ENCODE measurements at places on chromosomes 3 and 15.

DNA sequence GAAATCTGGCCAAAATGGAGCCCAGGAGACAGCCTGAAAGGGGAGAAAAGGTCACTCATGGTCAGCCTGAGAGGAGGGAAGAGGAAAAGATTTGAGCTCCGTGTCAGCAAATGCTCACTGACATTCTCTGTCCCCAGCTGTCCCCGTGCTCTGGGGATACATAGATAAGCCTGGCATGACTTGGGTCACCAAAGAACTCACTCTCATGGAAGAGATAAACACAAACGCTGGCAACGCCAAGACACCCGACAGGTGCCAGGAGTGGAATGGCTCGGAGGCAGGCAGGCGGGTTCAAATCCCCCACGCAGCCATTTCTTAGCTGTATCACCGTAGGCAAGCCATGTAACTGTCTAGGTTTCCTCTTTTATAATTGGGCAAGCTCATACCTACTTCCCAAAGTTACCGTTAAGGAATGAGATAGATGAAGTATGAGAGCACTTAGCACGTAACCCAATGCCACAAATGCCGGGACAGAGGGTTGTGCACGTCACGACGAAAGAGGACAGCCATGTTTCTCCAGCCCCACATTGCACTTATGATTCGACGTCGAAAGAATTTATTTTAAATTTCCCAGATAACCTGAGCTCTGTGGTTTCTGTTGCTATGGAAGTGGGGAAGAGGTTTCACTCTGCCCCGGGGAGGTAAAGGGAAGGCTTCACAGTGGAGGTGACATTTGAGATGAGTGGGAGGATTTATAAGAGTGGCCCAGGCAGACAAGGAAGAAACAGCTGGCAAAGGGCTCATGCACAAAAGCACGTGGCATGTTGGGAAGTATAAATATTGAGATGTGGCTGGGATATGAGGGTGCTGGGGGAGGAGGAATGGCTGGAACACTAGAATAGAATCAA is 41.4 kb upstream of the TSEN2 start:
- peak; percentile 79 for DNase-seq
- no peaks in the 10 kb centered on the region for H3K27me3 ChIP-seq
- H3K4me1 ChIP-seq = peaks cover 27% of the 10 kb centered on the region
- no peak overlapping the region for H3K4me3 ChIP-seq
- H3K27ac ChIP-seq = no peak overlapping the region

DNA sequence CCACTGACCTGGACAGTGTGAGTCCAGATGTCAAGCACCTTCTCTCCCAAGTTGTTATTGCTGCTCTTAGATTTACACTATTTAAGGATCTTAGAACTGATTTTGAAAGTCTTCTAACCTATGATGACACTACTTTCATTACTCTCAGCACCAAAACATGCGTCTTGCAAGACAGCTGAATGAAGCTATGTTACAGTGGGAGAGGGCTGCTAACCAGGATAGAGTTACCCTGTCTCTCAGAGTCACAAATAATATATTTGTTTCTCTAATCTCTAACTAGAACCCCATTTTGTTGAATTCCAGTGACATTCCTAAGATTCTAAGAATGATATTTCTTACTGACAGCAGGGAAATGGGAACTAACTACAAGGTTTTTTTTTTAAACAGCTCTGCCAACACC is 455.5 kb downstream of the MAGI1 start:
- H3K4me1 ChIP-seq = peaks cover 20% of the 10 kb centered on the region
- DNase-seq = no peak
- H3K27me3 ChIP-seq = no peaks in the 10 kb centered on the region
- H3K4me3 ChIP-seq = no peak overlapping the region
- no peak overlapping the region for H3K27ac ChIP-seq

DNA sequence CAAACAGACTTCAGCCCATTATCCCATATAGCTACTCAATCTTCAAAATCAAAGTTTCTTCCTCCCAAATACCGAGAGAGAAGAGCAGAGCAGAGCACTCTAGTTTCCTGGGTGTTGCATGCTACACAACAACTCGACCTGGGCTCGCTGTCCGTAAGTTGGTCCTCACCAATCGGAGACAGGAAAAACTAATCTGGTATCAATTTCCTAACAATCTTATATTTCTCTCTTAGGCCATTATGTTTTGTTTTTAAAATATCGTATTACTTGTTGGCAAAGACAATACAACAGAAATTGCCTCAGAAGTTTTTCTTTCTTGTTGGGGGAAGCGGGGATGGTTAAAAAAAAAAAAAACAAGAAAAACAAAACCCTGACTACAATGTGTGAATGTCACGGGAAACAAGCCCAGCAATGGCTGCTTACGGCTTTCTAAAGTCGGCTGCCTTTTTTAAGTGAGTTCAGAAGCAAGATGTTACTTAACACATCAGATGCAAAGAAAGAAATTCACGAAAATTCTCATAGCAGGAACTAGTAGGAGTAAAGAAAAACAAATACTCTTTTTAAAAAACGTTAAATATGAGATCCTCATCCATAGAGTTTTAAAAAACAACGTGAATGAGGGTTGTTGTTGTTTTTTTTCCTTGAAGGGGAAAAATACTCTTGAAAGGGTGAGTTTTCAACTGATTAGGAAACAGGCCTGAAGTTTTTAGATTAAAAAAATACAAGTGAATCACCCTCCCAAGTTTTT is 1.9 kb downstream of the VGLL4 start:
- H3K4me1 ChIP-seq = peaks cover 16% of the 10 kb centered on the region
- peak overlapping the region; percentile 75 for H3K4me3 ChIP-seq
- DNase-seq = no peak
- no peaks in the 10 kb centered on the region for H3K27me3 ChIP-seq
- H3K27ac ChIP-seq = peak overlapping the region; percentile 91

DNA sequence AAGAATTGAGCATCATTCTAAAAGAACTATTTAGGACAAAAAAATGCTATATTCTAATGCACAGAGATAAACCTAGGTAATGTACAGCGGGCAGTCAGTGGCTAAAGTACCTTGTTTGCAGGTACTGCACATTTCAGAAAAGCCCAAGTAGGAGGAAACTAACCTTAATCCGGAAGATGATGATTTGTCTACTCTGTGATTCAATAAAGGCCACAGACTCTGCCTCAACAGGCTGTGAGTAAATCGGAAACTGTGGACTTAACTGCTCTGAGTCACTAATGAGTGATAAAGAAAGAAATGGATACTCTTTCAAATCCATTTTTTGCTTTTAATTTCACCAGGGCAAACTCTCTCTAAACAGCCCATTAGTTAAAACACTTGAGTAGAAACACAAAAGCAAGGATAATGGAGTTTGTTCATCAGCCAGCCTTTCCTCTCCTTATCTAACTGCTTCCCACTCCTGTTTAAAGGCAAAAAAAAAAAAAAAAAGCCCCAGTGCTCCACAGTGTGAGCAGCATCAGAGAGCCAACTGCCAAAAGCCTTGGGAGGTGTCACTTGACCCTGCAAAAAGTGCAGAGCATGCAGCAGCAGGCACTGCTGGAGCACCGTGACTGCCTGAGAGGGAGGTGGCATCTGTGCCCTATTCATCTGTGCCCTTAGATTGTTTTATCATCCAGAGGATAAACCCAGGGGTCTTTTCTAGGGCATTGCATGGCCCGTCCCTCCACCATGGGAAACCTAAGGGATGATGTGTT is 187.7 kb downstream of the SATB1 start:
- H3K36me3 ChIP-seq = no peaks in the 10 kb centered on the region
- H3K4me3 ChIP-seq = no peak overlapping the region
- no peak for DNase-seq
- no peak overlapping the region for H3K27ac ChIP-seq
- H3K27me3 ChIP-seq = no peaks in the 10 kb centered on the region

DNA sequence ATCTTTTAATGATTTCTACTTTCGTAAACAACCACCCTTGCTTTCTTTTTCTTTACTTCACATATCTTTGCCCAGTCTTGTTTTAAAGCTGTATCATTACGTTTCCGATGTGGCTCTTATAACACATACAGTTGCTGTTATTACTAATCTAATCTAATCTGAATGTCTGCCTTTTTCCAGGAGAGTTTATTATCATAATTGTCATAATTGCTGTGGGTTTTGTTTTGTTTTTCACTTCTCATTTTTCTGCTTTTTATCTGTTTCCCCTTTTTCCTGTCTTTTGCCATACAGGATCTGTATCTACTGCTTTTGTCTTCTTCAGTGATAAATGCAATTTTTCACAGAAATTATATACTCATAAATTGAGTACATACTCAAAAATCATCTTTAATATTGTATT is 24.9 kb downstream of the HACL1 start:
- H3K4me1 ChIP-seq = no peaks in the 10 kb centered on the region
- no peak overlapping the region for H3K4me3 ChIP-seq
- peaks cover 13% of the 10 kb centered on the region for H3K36me3 ChIP-seq
- no peak for DNase-seq
- H3K27me3 ChIP-seq = no peaks in the 10 kb centered on the region

GRCh38 chr15:81410318-81410753 is 36.3 kb upstream of the TMC3 start:
- DNase-seq = peak; percentile 66
- H3K27ac ChIP-seq = no peak overlapping the region

GRCh38 chr3:191369616-191370010 is 39.3 kb upstream of the UTS2B start:
- no peak overlapping the region for H3K27ac ChIP-seq
- H3K36me3 ChIP-seq = peaks cover 11% of the 10 kb centered on the region
- peaks cover 31% of the 10 kb centered on the region for H3K4me1 ChIP-seq
- H3K4me3 ChIP-seq = no peak overlapping the region

DNA sequence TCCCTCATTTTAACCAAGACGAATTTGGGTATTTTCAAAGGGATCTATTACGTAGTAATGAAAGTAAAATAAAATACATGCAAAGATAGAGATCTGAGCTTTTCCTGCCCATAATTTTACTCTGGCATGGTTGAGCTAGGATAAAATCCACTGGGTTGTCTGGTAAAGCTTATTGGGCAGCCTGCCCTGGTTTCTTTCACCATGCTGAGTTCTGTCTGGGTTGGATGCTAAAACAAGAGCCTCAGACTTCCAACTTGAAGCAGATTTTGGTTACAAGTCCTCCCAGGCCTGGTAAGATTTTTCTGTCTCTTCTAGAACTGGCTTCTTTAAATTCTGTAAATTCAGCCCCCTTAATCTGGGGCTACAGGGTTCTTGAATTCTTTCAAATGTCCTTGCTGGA is 86.8 kb downstream of the SAMMSON start:
- DNase-seq = no peak
- H3K27ac ChIP-seq = no peak overlapping the region
- H3K4me1 ChIP-seq = no peaks in the 10 kb centered on the region
- no peak overlapping the region for H3K4me3 ChIP-seq

DNA sequence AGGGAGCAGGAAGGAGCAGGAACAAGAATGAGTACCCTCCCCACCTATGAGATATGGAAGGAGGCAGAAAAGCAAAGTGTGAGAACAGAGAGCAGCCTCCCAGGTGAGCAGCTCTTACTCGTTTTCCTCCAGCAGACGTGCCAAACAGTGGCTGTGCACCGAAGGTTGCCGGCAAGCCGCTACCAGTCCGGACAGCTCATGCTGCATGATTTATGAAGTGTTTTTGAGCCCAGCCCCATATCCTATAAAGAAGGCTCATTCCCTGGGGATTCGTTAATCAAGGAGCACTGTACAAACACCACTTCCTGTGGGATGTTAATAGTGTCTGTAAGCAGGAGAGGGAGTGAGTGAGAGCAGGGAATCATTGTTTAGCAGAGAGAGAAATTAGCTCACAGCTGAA is 118.3 kb upstream of the FOXB1 start:
- no peak for DNase-seq
- no peaks in the 10 kb centered on the region for H3K27me3 ChIP-seq
- no peak overlapping the region for H3K4me3 ChIP-seq

DNA sequence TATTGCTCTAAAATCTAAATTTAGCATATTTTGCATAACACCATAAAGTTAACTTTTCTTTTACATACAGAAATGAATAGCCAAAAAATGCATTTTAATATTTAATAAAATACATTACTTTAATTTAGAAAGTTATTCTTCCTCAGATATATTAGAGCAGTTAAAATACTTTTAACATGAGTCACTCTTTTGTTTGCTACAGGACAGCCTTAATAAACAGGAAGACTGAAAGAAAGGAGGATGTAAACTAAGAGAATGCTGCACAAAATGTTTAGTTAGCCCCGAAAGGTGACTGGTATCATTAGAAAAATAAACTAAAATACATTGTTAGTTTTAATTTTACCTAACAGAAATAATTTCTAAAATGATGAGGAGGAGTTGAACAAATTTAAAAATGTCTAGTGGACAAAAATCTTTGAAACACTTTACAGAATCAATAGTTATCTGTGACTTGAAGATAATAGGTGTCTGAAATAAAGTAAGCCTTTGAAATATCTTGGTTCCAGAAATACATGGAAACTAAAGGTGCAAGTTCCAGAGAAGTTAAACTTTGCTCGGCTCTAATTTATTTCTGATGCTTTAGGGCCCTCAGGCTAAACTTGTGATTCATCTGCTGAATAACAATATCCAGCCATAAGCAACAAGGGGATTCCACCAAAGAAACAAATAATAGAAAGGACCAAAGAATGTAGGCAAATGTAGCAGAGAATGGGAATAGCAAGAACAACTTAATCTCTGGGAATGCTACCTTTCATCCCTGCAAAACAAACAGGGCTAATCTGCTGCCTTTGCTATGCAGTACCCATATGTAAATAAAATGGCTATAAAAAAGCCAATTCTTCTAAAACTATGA is 138.3 kb upstream of the UBP1 start:
- no peaks in the 10 kb centered on the region for H3K36me3 ChIP-seq
- no peak overlapping the region for H3K27ac ChIP-seq
- no peak for DNase-seq
- H3K4me3 ChIP-seq = no peak overlapping the region
- H3K27me3 ChIP-seq = no peaks in the 10 kb centered on the region

DNA sequence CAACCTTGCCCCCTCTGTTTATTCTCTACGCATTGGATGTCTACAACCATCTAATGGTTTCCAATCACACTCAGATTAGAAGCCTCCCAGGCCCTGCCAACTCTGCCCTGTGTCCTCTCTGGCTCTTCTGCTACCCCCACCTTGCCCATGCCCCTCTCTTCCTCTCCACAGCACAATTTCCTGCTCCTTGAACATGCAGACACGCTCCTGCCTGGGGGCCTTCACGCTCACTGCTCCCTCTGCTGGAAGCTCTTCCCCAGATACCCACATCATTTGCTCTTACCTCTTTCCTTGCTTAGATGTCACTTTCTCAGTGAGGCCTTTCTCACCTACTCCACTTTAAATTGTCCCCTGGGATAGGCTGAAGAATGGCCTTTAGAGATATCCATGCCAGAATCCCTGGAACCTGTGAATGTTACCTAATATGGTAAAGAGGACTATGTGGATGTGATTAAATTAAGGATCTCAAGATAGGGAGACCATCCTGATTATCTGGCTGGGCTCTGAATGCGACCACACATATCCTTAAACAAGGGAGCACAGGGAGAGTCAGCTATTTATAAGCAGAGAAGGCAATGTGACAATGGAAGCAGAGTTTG is 9.9 kb downstream of the KY start:
- H3K27me3 ChIP-seq = no peaks in the 10 kb centered on the region
- no peak for DNase-seq
- no peak overlapping the region for H3K4me3 ChIP-seq
- H3K4me1 ChIP-seq = peaks cover 14% of the 10 kb centered on the region
- H3K27ac ChIP-seq = no peak overlapping the region
- no peaks in the 10 kb centered on the region for H3K36me3 ChIP-seq
